Right ventricle myocardium inferior (tissue), 1 donor: ENCODE measurements at places on chromosomes 4 and X.
A peak's percentile ranks its signal among the peaks of the same experiment; 100 is the strongest.

GRCh38 chr4:184756399-184756798 lies 22.5 kb upstream of the CENPU start:
- no peak for DNase-seq

DNA sequence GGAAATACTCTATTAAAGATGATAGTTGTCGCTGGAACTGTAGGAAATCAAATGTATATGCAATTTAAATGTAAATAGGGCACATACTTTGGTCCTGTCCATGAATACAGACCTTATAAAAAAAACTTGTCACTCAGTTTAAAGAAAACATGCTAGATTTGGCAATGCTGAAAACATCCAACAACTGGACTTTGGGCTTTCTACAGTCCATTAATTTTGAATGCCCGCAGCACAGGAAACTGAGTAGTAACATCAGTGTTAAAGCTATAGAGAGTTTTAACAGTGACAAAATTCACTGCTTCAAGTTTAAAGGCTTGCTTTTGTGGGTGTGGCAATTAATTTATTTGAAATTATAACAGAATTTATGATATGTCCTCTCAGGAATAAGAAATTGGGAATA lies 578.4 kb downstream of the TRIML1 start:
- no peak for DNase-seq

DNA sequence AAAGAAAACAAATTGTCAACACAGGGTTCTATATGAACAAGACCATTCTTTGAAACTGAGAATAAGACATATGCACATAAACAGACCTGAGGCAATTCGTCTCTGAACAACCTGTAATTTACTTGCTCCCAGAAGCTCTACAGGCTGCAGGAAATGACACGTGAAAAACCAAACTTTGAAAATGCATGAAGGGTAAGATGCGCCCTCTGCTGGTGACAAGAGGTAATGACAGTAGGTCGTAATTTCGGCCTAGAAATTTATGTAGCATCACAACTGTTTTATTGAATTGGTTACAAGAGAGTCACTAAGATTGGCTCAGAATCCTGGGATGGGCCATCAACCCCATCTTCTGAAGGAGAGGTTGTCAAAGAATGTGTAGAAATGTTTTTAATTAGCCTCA lies 276.5 kb downstream of the PPP4R3C start:
- no peak for DNase-seq

GRCh38 chrX:13492286-13492685 lies 77.1 kb upstream of the EGFL6 start:
- DNase-seq = no peak

GRCh38 chr4:26081795-26082498 lies 167.9 kb downstream of the SMIM20 start:
- DNase-seq = no peak

- no peak for DNase-seq
Observed at GRCh38 chrX:119067023-119067739, 5.6 kb upstream of the CT47C1 start.

DNA sequence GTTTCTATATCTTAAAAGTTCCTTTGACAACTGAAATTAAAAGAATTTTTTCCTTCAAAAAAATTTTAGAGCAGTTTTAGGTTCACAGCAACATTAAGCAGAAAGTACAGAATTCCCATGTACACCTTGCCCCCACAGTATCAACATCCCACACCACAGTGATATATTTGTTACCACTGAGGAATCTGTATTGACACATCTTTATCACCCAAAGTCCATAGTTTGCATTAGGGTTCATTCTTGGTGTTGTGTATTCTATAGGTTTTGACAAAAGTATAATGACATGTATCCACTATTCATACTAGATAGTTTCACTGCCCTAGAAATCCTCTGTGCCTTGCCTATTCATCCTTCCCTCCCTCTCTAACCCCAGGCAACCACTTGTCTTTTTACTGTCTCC lies 43.7 kb downstream of the FNIP2 start:
- no peak for DNase-seq

DNA sequence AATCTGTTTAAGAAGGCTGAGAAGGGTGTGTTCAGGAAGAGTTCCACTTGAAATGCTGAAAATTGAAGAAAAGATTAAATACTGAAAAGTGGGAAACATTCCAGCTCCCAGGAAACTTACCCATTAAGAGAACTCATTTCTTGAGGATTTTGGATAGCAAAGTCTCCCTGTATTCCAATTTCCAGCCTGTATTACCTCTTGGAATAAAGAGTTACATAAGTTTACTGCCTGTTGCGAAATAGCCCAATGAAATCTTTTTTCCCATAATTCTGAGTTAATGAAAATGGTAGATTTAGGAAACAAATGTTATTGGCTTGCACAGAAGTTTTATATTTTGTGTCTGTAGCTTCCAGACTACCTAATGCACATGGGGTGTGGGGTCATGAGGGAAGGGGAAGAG lies 12.0 kb downstream of the NHSL2 start:
- no peak for DNase-seq

GRCh38 chrX:132488819-132489577 lies at the start of gene MBNL3:
MBNL3 (minus strand) TSS chrX:132489038; CDS start chrX:132439611, 49,427 bp downstream.
- peak; percentile 86 for DNase-seq

GRCh38 chr4:7068883-7069282 lies 1.0 kb upstream of the GRPEL1 start:
- no peak for DNase-seq

GRCh38 chr4:37452952-37453280 lies 208.4 kb downstream of the NWD2 start:
- no peak for DNase-seq

GRCh38 chr4:156662921-156663320 lies 308.7 kb downstream of the PDGFC start:
- no peak for DNase-seq

- no peak for DNase-seq
Observed at GRCh38 chr4:13483136-13483767, 888 bp downstream of the RAB28 start.

DNA sequence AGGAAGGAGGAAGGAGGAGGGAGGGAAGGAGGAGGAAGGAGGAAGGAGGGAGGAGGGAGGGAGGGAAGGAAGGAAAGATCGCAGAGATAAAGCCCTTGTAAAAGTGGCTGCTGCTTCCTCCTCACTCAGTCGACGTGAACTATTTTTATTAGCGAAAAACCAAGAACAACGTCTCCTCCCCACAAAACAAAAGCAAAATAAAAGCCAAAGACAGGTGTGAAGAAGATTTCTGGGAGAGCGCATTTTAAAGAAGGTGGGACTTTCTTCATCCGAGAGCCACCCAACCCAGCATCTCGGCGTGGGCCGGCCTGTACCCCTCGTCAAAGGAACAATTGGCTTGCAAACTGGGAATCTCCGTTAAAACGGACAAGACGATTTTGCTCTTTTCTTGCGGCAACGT lies 40.7 kb upstream of the ASMTL start:
- DNase-seq = no peak

GRCh38 chr4:161010227-161010626 lies 1153.6 kb downstream of the FSTL5 start:
- no peak for DNase-seq

GRCh38 chr4:82099928-82100579 lies 273.7 kb downstream of the HNRNPD start:
- DNase-seq = no peak

DNA sequence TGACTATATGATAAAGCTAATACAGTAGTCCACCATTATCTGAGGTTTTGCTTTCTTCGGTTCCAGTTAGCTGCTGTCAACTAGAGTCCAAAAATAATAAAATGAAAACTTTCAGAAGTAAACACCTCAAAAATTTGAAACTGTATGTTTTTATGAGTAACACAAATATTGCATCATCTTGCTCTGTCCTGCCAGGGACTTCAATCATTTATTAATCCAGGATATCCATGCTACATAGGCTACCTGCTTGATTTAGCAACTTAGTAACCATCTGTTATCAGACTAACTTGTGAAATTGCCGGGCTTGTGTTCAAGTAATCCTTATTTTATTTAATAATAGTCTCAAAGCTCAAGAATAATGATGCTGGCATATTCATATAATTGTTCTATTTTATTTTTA lies 1537.8 kb upstream of the PABPC4L start:
- DNase-seq = no peak

GRCh38 chr4:2949782-2950125 lies 13.5 kb downstream of the NOP14 start:
- no peak for DNase-seq

DNA sequence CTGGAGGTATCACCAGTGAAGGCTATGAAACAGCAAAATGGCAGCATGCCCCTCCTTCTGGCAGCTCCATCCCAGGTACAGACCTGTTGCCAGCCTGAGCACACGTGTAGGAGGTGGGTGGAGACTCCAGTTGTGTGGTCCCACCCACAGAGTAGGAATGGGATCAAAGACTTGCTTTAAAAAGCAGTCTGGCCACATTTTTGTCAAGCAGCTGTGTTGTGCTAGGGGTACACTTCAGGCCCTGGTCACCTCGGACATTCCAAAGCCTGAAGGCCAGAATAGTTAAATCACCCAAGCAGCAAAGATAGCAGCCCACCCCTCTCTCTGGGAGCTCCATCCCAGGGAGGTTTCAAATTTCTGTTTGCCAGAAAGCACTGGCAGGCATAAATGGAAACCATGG lies 20.3 kb upstream of the AMBN start:
- no peak for DNase-seq

DNA sequence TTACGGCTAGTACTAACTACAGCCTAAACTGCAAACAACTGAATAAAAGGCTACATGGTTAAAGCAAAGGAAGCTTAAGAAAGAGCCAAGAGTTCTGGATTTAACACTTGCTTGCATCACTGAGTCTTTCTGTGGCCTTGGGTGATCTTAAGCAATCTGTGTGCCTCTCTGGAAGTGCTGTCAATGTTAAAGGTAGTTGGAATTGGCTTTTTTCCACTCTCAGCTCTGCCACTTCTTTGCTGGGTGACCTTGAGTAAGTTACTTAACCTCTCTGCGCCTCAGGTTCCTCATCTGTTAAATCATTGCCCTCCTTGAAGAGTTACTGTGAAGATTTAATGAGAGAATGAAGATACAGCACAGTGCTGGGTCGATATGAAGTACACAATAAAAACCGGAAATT lies 15.7 kb downstream of the SLC2A9 start:
- no peak for DNase-seq

- DNase-seq = no peak
Observed at GRCh38 chr4:1981251-1982058, 27.3 kb downstream of the NELFA start.

GRCh38 chr4:71334465-71334882 lies 4.3 kb upstream of the SLC4A4 start:
- no peak for DNase-seq

DNA sequence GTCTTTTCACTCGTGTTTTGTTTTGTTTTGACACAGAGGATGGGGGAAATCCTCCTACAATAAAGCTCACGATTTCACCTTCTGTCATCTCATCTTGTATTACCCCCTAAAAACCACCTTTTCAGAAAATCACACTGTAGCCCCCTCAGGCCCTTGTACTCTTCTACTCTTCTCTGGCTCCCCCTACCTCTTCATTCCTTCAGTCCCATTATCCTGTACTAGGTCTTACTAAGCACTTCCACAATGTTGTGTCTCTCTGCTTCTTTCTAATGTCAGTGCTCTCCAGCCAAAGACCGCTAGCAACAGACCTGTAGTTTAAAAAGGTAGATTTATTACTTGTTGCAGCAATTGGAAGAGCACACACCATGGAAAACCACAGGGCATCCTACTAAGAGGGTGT lies 30.0 kb upstream of the RNF128 start:
- DNase-seq = no peak

- no peak for DNase-seq
Observed at GRCh38 chr4:181416966-181417365, 826.2 kb upstream of the TENM3 start.

DNA sequence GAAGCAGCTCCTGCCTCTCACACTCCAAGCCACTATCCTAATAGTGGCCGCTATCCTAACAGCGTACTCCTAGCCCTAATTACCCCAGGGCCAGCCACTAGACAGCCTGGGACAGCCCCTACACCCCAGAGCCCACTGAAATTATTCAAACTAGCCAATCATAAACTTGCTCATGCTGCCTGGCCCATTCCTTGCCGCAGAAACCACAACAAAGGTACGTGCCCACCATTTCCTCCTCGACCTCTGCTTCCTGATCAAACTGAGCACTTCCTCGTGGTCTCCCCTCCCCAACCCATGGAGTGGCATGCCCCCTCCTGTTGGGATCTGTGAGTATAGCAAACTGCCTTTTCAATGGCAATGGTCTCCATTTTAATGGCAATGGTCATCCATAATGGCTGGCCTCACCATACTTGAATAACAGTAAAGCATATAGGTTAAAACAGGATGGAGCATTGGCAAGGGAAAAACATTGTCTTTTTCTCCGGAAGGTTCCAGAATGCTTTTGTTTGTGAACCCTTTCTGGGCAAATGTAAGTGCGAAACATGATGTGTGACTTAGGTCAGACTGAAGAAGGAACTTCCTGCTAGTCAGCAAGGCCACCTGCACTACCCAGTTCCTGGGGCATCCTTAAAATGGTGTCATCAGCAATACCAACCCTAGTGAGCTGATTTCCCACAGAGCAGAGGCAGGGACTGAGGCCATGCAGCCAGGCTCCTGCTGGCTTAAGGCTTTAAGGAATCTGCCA lies 107.1 kb upstream of the ATP6AP2 start:
- no peak for DNase-seq
